ENCODE measurements at places on chromosomes 11 and 22.

- DNase-seq: no peak
These were observed 43.1 kb downstream of the ARL14EP start for GRCh38 chr11:30365793-30366517.

GRCh38 chr11:64059339-64060140 is 23.8 kb downstream of the FLRT1 start:
- no peak for DNase-seq

DNA sequence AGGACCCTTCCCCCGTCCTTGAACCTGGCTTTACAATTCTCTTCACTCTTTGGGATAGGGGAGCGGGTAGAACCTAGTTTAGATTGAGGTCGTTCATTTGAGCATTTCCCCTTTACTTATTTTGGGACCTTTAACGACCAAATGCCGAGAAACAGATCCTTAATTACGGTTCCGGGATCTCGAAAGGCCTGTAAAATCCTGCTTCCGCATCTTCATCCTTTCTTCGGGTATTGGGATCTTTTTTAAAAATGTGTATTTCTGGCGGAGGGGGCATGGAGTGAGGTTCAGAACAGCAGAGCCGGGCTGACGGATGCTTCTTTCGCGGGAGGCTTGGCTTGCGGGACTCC is 395 bp upstream of the HIPK3 start:
- DNase-seq: no peak

DNA sequence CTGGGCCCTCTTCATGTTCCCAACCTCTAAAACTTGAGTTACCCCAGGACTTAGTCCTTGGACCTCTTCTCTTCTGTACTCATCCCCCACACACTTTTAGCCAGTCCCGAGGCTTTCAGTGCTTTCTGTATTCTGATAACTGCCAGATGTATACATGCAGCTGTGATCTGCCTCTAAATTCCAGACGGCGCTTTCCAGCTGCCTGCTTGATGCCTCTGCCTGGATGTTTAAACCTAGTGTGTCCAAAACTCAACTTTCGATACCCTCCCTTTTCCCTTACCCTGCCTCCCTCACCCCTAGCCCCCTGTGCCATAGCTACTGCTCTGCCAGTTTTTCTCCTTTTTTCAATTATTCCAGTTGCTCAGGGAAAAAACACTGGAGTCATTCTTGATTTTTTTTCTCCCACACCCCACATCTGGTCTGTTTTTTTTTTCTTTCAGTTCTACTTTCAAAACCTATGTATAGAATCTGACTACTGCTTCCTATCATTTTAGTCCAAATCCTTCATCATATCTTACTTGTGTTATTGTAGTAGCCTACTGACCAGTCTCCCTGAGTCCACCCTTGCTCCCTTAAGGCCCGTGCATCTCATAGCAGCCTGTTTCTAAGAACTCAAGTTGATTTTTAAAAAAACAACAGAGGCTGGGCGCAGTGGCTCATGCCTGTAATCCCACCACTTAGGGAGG is 32.9 kb upstream of the TECTA start:
- DNase-seq: no peak

DNA sequence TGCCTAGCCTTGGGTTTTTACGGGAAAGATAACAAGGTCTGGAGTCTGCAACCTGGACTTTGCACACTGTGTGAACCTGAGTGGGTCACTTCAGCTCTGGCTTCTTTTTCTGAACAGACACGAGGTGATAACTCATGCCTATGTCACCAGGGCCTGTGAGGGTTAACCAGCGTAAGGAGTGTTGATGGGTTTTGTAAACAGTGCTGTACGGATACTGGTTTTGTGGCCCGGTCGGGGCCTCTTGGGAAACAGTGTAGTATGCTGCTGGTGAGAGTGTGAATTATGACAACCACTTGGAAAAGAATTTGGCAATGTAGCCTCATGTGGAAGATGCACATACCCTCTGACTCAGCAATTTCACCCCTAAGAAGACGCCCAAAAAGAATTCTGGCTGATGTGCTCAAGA is 266.8 kb downstream of the MN1 start:
- no peak for DNase-seq

DNA sequence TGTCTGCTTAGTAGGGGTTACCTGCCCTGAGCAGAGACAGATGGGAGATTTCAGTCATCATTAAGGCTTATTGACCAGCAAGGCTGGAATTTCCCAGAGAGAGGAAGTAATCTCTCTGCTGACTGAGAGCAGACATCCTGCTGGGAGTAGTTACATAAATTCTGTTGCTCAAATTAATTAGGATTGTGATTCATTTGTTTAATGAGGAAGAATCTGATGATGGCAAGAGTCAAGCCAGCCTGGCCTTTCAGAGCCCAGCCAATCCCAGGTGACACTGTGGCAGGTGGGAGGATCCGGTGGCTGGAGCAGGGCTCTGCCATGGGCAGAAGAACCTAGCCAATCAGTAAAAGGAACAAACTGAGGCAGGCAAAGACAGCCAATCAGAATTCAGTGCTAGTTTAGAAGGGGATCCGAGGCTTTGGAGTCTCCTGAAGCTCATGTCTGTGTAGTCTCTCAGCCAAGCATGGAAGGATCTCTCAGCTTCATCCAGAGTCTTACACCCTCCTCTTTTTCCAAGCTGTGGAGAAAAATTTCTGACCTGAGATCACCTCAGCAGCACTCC is 61.2 kb upstream of the CHST1 start:
- no peak for DNase-seq

DNA sequence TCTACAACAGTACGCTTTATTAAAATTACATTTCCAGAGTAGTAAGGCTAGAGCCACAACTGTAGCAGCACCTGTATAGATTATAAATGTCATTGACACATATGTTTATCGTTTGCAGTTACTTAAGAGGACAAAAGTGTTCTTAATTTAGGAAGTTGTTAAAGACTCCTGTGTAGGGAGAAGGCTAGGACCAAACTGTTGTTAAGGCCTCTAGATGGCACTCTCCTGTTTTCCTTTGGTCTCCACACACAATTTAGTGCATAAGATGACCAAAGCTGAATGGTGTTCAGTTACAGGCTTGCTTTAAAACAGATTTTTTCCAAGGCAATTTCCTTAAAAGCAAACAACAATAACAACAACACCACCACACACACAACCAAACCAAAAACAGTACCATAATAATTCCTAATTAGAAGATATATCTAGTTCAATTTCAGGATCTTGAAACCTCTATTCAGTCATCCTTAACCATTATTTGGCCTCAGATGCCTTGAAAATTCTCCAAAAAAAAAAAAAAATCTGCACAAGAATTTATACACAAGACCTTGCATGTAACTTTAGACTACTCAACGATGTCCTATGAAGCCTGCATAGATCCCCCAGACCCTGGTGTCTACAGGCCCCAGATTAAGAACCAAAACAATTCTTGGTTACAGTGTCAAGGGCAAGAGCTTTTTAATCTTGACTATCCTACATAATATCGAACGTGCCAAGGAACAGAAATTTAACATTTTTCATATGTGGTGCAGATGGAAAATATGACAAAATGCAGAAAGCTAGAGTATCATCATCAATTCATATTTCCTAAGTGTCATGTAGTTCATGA is 42.6 kb upstream of the APOA1 start:
- peak; percentile 51 for DNase-seq

GRCh38 chr22:27242917-27243589 is 558.5 kb downstream of the MN1 start:
- DNase-seq: no peak

DNA sequence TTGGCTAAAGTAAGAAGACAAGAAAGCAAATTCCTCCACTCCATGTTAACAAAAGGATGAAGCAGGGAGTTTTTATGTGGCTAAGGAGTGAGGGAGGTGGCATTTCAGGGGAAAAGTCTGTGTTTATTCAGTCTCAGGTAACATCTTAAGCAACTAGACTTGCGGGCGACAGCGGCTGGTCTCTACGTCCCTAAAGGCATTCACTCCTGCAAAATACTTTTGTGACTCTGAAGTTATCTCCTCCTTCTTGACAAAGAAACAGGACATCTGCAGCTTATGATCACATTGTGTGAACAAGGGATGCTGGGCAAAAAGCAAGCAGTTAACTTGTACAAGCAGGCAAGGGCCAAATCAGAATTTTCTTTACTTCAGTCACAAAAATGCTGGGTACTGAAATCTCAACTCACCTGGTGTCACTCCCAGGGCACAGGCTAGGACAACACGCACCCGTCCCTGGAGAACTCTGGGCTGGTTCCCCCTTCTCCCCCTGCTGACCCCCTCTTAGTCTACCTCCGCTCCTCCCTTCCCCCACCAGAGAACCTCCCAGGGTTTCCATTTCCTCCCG is 38.3 kb downstream of the IGLL5 start:
- no peak for DNase-seq
